AG20443 (cell line): ENCODE measurements at places on chromosomes 11 and 22.

GRCh38 chr11:123302751-123303195 is 107.7 kb upstream of the CLMP start:
- DNase-seq, result peak; percentile 75

DNA sequence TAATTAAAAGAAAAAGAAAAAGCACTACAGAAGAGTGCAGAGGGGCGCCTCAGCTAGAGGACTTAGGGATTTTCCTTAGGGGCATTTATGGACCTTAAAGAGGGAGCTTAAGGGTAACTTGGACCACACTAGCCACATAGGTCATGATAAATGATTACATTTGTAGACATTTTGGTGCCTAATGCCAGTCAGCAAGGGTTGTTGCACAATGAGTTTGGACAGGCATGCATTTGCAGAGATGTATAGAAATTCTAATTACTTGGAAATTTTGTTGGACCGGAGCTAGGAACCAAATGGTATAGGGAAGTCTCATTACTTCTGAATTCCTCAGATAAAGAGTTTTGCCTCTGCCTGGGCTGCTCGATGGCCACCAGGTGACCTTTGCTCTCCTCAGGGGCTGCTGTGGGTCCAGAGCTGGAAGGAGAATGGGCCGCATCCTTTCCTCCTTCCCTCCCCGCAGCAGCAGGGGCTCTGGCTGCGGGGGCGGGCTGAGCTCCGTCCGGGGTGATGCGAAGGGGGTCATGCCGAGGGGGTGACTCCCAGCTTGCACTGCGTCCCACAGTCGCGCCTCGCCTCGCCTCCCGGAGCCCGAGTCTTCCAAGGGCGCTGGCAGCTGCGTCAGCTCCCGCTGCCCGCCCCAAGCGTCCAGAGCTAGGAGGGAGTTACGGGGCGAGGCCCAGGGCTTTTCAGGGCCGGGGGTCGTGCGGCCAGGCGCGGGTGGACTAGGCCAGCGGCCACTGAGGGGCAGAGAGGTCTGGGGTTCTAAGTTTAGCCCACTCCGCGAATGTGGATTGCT is 20.3 kb upstream of the MALAT1 start:
- peak; percentile 49 for DNase-seq

GRCh38 chr11:3184732-3185347 is 19.7 kb upstream of the OSBPL5 start:
- DNase-seq, result no peak

- no peak for DNase-seq
These were observed 1.6 kb downstream of the CPT1A start for GRCh38 chr11:68839911-68840641.

DNA sequence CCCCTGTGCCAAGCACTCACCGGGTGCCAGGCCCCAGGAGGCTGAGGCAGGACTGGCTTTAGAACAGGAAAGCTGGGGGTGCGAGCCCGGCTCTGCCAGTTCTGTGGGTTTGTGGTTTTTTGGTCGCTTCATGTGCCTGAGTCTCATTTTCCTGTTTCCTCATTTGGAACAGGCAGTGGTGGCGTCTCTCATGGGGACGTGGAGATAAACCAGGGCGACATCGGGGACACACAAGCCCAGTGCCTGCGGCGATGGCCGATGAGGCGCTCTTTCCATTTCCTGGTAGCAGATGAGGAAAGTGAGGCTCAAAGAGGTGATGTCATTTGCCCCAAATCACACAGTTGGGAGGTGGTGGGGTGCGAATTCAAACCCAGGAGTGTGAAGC is 20.8 kb upstream of the CHKA start:
- no peak for DNase-seq

DNA sequence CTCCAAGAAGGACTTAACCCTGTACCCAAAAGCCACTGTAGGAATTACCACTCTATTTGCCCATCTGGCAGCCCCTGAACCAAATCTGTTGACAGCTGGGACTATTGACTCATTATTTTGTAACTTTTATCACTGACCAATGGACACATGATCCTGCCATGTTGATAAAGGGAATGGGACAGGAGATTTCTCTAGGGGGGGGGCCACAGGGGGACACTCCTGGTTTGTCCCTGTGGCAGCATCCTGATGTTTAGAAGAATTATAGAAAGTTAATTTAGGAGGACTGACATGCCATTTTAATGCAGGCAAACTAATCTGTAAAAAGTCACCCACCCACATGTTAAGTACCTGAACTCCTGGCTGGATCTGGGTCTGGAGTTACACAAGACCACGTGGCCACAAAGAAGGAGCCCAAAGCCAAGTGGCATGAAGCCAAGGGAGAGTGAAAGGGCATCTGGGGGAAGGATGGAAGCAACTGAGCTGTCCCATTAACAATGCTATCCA is 558.1 kb downstream of the ETS1 start:
- DNase-seq, result no peak

- DNase-seq, result no peak
These were observed 7.6 kb upstream of the PHOX2A start for GRCh38 chr11:72251614-72252013.

GRCh38 chr22:37676736-37677492 is 1.5 kb downstream of the LGALS1 start:
- DNase-seq, result peak; percentile 86

GRCh38 chr22:18091916-18092526 is 14.2 kb downstream of the PEX26 start:
- DNase-seq, result peak; percentile 83

- no peak for DNase-seq
These were observed 544.6 kb upstream of the B3GAT1 start for GRCh38 chr11:134956450-134957210.

DNA sequence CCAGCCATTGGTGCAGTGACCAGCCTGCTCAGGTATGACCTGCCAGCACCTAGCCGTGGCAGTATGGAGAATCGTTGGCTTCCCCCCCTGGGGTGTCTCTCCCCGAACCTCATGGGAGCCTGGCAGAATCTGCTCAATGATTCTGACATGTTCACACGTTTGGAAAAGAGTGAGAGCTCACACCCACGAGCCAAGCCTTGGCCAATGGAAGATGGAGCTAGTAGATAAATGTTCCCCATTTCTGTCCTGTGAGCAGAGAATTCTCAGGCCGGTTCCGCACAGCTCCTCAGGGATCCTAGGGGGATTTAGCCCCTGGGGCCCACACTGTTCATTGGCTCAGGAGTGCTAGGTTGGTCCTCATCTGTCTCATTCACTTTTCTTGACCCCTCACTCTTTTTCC is 128.4 kb downstream of the RCN1 start:
- no peak for DNase-seq

- DNase-seq, result peak; percentile 35
These were observed 258.9 kb downstream of the BUD13 start for GRCh38 chr11:116513894-116514293.

DNA sequence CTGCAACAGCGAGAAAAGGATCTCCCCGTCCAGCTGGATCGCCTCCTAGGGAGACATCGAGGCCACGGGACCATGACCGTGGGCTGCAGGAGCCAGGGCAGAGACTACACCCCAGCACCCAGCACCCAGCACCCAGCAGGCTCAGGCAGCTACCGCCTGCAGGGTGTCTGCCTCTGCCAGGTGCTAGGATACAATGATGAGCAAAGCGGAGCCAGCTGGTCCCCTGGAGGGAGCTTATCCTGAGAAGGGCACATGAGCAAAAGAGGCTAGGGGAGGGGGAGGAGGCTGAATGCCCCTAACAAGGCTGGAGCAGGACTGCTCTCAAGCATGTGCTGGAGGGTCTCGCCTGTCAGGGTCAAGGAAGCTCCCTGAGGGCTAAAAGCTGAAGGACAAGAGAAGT is 4.8 kb upstream of the CASTOR1 start:
- DNase-seq, result no peak

DNA sequence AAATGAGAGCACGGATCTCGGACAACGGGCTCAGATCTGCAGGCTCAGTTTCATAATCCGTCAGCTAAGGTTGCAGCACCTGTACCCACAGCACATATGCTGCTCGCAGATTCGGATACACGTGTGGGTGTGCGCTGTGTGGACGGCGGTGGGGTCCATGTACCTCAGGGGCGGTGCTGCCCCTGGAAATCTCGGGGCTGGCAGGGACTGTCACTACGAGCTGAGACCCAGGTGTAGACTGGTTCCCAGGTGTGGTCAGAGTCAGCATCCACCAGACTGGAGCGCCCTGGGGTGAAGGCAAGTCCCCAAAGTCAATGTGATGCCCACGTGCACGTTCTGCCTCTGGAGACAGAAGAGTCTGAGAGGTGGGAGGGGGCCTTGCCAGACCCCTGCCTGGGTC is 989.3 kb downstream of the BRD1 start:
- DNase-seq, result no peak

GRCh38 chr11:1598816-1599215 is 722 bp upstream of the KRTAP5-2 start:
- DNase-seq, result no peak

- DNase-seq, result no peak
These were observed 5.8 kb upstream of the MS4A14 start for GRCh38 chr11:60390419-60390818.

GRCh38 chr11:19642185-19643158 is 70.2 kb upstream of the NAV2 start:
- DNase-seq, result peak; percentile 48

- DNase-seq, result no peak
These were observed 21.5 kb downstream of the ETS1 start for GRCh38 chr11:128565881-128566280.

DNA sequence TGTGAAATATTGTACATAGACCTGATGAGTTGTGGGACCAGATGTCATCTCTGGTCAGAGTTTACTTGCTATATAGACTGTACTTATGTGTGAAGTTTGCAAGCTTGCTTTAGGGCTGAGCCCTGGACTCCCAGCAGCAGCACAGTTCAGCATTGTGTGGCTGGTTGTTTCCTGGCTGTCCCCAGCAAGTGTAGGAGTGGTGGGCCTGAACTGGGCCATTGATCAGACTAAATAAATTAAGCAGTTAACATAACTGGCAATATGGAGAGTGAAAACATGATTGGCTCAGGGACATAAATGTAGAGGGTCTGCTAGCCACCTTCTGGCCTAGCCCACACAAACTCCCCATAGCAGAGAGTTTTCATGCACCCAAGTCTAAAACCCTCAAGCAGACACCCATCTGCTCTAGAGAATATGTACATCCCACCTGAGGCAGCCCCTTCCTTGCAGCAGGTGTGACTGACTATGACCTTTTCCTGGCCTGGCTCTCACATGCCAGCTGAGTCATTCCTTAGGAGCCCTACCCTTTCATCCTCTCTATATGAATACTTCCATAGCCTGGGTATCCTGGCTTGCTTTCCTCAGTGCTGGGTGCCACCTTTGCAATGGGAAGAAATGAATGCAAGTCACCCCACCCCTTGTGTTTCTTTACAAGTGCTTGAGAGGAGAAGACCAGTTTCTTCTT is 12.3 kb downstream of the PIK3IP1 start:
- DNase-seq, result no peak

DNA sequence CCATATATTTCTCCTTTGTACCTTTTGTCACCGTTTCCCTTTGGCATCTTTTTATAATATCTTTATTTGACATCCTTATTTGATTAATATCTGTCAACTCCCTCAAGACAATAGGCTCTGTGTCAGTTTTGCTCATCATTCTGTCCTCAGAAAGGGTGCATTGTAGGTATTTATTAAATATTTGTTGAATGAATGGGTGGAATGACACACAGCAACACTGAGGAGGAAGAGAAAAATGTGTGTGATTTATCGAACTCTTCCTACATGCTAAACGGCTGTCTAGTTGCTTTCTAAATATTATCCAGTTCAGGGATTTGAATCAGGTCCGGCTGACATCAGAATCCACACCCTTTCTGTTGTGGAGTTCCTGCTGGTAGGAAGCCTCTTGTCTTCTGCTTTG is 98.2 kb downstream of the NAV2 start:
- DNase-seq, result no peak

DNA sequence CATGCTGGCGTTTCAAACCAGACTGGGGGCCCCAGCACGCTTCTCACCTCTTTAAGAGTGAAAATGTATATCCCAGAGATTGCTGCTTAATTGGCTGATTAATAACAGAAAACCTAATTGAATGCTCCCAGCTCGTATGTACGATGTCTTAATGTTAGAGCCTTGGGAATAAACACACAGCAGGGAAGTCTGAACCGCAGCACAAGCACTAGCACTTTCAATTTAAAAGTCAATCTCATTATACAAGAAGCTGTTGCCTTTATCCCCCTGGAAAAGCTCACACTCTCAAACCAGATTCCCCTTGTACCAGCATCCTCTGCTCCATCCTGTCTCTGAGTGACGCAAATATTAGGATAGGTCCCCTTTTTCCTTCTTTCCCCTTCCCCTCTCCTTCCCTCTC is 449.1 kb downstream of the MN1 start:
- DNase-seq, result no peak

DNA sequence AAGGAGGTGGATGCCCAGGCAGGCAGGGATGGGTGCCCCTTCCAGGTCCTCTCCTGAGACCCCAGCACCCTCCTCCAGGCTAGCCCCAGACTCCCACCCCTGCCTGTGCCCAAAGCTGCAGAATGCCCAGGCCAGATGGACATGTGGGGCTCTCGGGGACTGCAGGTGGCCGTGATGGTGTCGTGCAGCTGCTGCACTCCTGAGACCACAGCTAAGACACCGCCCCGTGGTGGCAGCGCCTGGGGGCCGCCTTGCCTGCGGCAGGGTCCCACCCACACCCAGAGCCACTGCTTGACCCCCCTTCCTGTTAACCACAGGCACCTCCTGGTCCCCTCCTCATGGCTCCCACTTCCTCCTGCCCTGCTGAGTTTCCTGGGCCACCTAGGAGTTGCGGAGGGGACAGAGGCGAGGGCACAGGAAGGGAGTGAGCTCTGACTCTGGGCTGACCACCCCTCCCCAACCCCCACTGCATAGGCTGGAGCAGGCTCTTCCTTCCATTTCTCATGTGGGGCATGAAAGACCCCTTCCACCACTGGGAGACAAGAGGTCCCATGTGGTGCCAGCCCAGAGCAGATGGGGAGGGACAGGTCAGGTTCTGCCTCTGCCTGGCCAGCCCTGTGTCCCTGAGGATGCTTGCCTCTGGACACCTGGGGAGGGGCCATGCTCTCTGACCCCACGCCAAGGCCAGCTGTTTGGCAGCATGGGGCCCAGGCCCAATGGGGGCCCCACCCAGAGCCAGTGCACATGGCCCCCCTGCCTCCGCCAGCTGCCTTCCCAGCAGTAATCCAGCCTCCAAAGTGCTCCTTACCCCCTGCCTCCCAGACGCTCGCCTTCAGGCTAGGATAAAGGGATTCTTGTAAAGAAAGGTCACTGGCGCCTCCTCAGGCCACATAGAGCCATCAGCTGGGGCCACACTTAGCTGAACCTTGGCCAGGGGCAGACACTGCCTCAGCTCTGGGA is 29.3 kb downstream of the OSBPL5 start:
- no peak for DNase-seq

DNA sequence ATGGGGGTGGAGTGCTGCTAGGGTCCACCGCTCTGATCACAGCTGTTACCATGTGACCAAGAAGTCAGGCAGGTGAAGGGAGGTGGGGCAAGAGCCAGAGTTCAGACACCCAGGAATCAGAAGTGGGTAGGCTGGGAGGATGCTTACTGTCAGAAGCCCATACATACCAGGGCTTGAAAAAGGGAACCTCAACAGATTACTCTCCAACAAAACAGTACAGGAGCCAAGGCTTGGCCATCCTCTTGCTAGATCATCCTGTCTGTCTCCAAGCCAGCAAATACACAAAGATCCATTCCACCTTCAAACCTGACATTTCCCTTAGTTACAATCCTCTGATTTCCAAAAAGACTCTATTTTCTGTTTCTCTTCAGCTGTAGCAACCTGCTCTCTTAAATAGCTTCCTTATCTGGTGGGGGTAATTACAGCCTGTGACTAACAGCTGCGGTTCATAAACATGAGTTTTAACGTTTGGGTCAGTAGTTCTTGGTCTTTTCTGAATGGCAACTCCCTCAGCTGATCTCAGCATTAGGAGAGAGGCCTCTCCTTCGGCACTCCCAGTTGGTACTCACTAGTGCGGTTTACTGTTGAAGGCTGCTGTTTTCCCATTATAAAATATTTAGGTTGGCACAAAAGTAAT is 31.1 kb upstream of the WT1 start:
- no peak for DNase-seq

GRCh38 chr11:67998150-67999045 is 5.5 kb downstream of the UNC93B1 start:
- no peak for DNase-seq
